Urothelium cell line (cell line): ENCODE measurements at places on chromosomes 6 and 20.
A peak's percentile ranks its signal among the peaks of the same experiment; 100 is the strongest.

GRCh38 chr20:48523191-48523995 is 304.4 kb downstream of the PREX1 start:
- DNase-seq = peak; percentile 80

GRCh38 chr6:82645536-82646230 is 282.1 kb downstream of the TPBG start:
- no peak for DNase-seq

DNA sequence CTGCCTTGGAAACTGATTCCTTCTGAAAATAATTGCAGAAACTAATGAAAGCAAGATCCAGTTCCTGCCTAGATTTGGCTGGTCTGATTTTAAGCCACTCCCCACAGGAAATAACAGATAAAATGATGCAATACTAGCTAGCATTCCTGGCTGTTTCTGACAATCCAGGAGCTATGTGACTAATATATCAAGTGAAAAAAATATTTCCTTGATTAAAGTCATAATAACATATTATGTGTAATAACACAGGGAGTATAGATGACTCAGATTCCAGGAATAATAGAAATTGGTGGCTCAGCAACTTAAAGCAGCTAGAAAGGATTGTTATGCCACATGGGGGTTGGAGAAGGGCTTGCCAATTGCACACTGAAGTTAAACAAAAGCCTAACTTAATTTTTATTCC is 182.7 kb upstream of the SALL4 start:
- DNase-seq = peak; percentile 93

DNA sequence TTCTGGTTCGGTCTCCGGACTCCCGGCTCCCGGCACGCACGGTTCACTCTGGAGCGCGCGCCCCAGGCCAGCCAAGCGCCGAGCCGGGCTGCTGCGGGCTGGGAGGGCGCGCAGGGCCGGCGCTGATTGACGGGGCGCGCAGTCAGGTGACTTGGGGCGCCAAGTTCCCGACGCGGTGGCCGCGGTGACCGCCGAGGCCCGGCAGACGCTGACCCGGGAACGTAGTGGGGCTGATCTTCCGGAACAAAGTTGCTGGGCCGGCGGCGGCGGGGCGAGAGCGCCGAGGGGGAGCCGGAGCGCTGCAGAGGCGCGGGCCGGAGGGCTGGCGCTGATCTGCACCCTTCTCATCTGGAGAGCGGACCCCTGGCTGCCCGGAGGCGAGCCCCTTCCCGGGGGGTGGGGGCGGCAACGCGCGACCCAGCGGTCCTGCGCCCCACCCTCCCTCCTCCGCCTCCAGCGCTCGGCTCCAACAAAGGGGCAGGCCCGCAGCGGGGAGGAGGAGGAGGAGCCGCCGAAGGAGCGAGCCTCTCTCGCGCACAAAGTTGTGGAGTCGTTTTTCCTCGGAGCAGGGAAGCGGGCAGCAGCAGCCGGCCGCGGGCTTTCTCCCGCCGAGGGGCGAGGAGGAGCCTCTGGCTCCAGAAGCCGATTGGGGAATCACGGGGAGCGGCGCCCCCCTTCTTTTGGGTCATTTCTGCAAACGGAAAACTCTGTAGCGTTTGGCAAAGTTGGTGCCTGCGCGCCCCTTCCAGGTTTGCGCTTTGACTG is at the start of gene UTRN:
TSS of gene UTRN (plus strand) at position 553 of the 765 bp plus-strand sequence. CDS start 6,494 bp downstream, outside the sequence.
- peak; percentile 84 for DNase-seq

DNA sequence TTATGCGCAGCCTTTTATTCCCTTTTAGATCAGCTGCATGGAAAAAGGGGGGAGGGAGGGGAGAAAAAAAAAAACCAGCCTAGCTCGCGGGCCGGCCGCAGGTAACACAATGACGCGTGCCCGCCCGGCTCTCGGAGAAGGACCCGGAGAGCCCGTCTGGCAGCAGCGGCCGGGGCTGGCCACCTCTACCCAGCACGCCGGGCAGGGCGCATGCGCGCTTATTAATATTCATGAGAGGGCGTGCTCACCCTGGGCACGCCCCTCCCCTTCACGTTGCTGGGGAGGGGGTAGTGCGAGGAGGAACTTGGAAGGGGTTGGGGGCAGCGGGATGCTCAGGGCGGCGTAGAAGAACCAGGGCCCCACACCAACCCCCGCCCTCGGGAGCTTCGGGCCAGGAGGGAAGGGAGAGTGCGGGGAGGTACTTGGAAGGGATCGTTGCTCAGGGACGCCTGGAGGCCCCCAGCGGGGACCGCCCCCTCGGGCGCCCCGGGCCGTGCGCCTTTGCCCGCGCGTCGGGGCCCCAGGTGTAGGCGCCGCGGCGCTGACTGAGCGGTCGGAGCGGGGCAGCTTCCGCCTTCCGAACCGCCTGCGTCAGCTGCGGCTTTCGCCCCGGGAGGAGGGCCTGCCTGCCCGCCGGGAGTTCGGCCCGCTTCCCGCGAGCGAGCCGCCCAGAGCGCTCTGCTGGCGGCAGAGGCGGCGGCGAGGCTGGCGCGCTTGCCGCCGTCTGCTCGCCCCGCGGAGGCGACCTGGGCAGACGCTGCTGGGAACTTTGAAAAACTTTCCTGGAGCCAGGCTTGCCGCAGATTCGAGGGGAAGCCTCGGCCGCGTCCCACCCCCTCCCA is at the start of gene JAG1:
TSS of gene JAG1 (minus strand) at position 158 of the 842 bp plus-strand sequence. CDS start 469 bp downstream, outside the sequence.
- DNase-seq = peak; percentile 97

- no peak for DNase-seq
Observed at GRCh38 chr6:143754204-143754603, 76.4 kb downstream of the PHACTR2 start.

- DNase-seq = no peak
Observed at GRCh38 chr6:91718198-91718597, 1131.3 kb upstream of the MAP3K7 start.

DNA sequence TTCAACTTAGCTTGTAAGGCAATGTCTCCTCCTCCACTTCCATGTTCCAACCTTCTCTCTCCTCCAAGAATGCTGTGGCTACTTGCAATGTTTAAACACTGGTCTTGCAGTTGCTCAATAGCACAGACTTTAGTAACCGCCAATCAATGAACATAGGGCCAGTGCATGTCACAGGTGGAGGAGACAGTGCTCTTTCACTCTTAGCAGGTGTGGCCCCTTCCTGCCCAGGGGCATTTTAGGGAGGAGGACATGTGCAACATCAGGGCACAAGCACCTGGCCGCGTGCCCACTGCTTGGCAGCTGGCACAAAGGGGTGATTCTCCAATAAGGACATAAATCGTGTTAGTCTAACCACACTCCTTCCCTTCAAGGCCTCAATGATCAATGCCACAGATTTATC is 41.3 kb downstream of the ADGRF1 start:
- DNase-seq = peak; percentile 20

DNA sequence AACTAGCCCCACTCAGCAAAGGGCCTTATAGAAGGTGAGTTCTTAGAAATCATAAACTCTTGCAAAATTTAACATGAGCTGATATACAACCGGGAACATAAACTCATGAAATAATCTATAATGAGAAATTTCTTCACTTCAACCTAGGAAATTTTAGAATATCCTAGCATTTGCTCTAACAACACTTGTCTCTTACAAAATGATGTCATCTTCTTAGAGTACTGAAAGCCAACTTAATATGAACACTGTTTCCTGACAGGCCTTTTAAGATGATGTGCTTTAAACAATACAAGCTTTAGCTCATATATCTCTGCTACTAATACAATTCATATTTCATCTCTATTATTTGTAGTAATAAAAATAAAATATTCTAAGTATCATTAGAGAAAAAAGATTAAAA is 932 bp downstream of the PACRG start:
- no peak for DNase-seq

DNA sequence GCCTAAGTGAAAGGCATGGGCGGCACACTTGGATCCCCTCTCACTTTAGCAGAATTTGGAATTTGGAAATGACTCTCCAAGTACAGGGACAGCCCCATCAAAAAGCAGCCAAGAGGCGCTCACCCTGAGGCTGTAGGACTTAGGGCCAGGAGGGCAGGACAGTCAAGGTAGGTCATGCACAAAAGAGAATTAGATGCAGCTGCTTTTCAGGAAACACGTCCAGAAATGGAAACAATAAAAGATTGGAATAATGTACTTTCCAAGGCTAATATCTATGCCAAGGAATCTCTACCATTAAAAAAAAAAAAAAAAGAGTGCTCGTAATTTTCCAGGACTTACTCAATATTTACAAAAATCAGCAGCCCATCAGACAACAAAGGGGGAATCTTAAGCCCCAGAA is 19.9 kb downstream of the PREP start:
- DNase-seq = no peak

DNA sequence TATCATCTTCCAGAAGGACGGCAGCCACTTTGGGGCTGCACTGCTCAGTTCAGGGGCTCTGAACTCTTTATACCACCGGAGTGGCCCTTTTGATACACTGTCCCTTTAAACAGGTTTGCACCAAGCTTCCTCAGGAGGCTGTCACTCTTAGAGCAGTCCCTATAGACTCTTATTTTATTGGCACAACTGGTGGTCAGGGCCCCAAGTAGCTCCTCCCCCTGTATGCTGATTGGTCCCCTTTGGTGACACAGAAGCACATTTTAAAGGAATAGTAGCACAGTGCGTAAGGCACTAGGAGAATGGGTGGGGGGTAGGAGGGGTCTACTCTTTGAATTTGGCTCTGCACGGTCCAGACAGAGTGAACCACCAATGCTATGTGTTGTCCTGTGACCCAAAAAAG is 122.6 kb upstream of the MLN start:
- no peak for DNase-seq

GRCh38 chr20:7971536-7972280 is 31.4 kb upstream of the HAO1 start:
- no peak for DNase-seq

DNA sequence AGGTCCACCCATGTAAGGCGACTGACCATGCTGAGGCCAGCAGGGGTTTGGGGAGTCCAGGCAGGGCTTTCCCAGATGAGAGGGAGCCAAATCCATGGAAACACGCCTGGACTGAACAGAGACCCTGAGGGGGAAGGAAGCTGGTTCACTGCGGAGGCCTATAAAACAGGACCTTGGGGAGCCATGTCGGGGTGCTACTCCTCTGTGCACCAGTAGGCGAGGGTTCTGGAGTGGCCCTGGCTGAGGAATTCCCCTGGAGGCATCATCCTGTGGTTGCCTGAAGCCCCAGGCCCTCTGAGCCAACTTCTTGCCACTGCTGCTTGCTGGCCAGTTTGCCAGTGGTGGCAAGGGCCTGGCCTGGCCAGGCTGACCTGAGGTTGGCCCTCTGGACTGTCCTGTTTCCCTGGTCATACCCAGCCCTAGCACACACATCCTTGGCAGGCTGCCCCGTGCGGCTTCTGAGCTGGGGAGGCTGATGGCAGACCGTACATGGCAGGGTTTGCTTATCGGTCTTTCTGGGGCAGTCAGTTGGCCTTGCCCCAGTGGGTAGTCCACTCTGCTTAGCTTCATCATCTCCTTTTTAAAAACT is 2.2 kb upstream of the LRRN4 start:
- no peak for DNase-seq

GRCh38 chr6:4397307-4397706 is 261.9 kb upstream of the ECI2 start:
- DNase-seq = no peak

DNA sequence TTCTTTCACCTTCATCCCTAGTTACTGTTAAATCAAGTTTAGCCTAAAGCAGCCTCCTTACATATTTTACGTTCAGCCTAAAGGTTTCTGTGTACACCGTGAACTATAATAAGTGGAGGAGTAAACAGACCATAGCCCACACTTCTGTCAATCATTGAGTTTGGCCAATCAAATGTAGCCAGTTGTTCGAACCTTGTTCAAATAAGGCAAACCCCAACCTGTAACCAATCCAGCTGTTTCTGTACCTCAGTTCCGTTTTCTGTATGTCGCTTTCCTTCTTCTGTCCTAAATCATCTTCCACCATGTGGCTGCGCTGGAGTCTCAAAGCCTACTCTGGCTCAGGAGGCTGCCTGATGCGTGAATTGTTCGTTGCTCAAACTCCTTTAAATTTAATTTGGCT is 1.8 kb upstream of the FBXO30 start:
- no peak for DNase-seq

- DNase-seq = no peak
Observed at GRCh38 chr6:157762636-157763035, 60.4 kb upstream of the SNX9 start.

GRCh38 chr6:158293122-158293521 is 19.1 kb upstream of the TULP4 start:
- DNase-seq = no peak

DNA sequence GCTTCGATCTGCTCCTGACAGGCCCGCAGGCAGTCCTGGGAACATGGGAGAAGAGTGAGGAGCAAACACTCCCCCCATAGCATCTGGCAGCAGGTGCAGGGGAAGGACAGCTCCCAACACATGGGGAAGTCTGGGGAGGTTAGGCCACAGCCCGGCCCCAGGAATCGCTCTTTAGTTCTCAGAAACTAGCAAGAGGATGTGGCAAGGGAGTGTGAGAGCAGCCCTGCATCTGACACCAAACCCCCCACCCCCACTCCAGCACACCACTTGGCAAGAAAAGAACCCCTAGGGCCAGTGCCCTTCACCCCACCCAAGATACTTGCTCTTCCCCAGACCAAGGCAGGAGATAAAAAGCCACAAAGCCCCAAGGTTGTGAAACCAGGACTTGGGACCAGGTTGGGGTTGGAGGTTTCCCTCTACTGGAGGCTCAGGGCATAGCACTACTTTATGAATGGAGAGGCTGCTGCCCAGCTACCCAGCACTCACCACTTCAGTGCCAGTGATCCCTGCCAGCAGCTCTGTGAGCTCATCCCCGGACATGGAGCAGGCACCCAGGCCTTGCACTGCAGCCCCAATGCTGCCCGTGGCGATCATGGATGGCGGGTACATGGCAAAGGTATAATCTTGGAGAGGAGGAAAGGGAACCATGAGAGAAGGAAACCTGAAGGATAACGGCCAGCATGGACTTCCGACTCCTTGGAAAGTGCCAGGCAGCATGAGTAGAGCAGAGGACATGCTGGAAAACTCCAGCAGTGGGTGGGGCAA is 5.4 kb downstream of the CCND3 start:
- peak; percentile 82 for DNase-seq

DNA sequence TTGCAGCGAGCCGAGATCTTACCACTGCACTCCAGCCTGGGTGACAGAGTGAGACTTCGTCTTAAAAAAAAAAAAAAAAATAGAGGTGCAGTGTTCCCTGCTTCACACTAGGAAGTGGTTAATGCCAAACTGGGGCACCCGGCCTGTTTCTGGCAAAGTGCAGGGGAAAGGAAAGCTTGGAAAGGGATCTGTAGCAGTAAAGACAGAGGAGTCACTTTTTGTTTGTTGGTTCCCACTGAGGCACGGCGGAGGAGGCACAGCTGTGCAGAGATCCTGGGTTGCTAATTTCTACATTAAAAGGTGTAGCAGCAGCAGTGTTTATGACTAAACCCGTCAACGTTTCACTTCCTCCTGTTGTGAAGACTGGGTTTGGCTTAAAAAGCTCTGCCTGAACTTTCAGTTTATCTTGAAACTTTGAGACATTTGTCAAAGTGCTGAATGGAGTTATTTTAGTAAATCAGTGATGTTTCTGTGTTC is 125.6 kb downstream of the CARMIL1 start:
- DNase-seq = no peak

DNA sequence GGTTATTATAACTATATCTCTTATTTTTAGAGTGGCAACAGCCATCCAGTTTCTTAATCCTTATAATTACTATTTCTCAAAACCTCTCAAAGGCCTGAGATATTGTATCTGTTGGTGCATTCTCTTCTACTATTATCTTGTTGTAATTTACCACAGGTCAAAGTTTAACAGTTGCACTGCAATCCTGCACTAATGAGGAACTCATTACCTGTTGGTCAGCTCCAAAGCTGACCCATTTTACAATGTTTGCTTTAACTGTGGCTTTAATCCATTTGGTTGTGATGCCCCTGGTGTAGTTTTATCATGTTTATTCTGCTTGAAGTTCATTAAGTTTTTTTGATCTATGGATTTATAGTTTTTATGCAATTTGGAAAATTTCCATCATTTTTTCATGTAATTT is 6.3 kb upstream of the ADGB start:
- DNase-seq = no peak

GRCh38 chr6:26043384-26044139 is 43.7 kb upstream of the HFE start:
- DNase-seq = no peak
